ENCODE measurements at places on chromosomes 5 and 9.

- peak; percentile 62 for DNase-seq
Measured at GRCh38 chr5:174159327-174160114, 114.0 kb downstream of the NSG2 start.

- DNase-seq: no peak
Measured at GRCh38 chr5:14386884-14387624, 194.5 kb upstream of the OTULINL start.

GRCh38 chr5:133510634-133511262, 101.6 kb downstream of the FSTL4 start:
- DNase-seq: no peak

DNA sequence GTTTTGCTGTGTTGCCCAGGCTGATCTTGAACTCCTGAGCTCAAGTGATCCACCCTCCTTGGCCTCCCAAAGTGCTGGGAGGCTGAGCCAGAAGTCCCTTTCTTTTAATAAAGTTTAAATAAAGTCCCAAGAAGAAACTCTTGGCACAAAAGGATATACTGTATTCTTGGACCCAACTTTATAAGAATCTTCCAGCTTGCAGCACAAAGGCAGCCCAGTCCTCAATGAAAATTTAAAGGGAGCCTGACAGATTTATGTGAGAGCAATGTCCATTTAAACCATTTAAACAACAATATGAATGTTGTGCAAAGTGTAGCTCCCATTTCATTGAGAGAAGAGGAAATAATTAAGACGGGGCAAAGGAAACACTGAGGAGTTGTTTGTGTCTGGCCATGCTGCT, 217.0 kb downstream of the DOCK8 start:
- DNase-seq: no peak

DNA sequence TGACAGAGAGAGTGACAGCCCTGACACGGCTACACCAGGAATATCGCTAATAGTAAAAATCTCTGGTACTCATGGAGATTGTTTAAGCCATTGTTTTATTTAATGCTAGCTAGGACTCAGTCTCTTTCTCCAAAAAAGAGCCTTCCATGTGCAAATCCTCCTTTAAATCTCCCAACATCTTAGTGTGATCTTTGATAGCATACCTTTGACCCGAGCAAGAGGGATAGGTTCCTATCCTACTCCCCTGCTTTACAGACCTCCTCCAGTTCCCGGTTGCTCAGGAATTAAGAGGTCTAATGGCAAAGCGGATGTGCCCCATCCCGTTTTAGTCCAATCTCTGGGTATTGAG, 663 bp upstream of the FRMD3 start:
- no peak for DNase-seq

DNA sequence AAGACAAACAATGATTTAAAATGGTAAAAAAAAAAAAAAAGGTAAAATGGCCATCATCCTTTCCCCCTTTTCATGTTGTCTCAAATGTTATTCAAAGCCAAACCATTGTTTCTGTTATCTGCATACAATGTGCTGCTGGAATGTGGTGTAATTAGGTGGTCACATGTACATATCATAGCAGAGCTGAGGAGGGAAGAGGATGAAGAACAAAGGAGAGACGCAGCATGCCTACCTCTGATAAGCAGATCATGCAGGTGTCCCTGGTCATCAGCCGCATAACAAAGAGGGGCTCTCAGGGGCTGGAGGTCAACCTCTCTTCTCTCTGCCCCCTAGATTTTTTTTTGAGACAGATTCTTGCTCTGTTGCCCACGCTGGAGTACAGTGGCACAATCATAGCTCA, 141.0 kb downstream of the CARTPT start:
- no peak for DNase-seq

- no peak for DNase-seq
Measured at GRCh38 chr5:6085341-6085860, 292.9 kb downstream of the MED10 start.

GRCh38 chr9:114787781-114788498, 17.9 kb downstream of the TNFSF15 start:
- DNase-seq: no peak

DNA sequence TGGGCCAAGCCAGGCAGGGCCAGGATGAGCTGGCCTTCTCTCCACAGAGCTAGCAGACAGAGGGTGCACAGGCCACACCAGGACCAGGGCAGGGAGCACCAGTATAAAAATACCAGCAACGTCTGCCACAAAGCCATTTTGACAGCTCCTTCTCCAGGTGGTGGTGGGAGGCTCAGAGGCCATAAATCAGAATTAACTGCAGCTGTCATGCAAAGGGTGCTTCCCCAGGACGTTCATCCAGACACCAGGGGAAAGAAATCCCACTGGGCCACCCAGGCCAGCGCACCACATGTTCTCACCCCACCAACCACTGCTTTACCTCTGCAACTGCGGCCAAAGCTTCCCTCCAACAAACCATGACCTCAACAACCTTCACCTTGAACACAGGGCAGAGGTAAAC, 403.7 kb upstream of the TRPC7 start:
- no peak for DNase-seq

GRCh38 chr5:11166923-11167322, 405.9 kb upstream of the DAP start:
- DNase-seq: no peak

GRCh38 chr5:36613241-36613640, 6.8 kb downstream of the SLC1A3 start:
- no peak for DNase-seq

DNA sequence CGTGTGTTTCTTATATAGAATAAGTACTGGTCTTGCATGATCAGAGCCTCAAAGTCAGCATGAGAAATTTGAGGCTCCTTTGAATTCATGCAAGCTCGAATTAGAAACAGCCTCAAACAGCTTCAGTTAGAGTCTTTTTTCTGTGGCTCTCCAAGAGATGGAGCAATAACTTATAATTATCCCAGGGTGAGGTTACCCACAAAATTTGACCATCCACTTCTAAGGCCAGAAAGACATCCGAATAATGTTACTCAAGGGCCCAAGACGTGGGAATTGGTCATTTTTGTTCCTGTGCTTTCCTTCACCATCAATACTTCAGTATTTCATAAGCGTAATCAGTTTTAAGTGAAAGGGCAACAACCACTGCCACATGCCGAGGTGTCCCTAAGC, 89.7 kb downstream of the DAPK1 start:
- no peak for DNase-seq
